Epithelial cell of prostate (primary cell): ENCODE measurements at places on chromosomes 12 and 14.
A peak's percentile ranks its signal among the peaks of the same experiment; 100 is the strongest.

DNA sequence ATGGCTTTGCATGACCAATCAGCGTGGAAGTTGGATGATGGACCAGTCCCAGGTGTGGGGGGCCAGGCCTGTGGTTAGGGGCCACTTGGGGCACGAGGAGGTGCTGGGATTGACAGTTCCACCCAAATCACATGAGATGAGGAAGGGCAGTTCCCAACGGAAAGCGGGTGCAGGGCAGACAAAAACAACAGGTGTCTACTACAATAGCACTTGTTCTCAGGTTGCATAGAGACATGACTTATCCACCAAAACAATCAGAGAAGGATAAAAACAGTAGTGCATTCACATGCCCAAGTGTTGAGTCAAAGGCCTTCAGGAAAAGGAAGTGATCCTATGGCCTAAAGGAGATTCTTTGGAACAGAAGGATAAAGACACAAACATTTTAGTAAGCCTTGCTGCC, 14.6 kb upstream of the EIF2B2 start:
- DNase-seq = peak; percentile 48

DNA sequence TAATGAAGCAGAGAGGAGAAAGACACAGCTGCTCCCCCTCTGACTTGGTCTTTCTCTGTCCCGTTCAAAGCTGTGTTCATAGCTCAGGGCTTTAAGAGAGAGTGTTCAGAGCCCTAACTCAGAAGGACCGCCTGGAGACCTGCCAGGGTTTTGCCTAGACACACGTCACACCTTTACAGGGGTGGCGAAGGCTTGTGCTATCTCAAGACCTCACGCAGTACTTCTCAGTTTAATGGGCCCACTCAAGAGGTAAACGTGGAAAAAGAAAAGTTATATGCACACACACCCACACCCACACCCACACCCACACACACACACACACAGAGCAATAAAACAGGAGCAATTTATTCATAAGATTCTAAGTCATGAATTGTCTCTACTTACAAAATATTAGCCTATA, 374.3 kb downstream of the C12orf75 start:
- DNase-seq = no peak

GRCh38 chr14:33711194-33711593, 239.7 kb downstream of the EGLN3 start:
- DNase-seq = no peak

GRCh38 chr14:88792473-88793258, at the start of gene EML5:
Gene EML5 (minus strand): TSS chr14:88792953. CDS start chr14:88792503, 450 bp downstream.
- peak; percentile 22 for DNase-seq

DNA sequence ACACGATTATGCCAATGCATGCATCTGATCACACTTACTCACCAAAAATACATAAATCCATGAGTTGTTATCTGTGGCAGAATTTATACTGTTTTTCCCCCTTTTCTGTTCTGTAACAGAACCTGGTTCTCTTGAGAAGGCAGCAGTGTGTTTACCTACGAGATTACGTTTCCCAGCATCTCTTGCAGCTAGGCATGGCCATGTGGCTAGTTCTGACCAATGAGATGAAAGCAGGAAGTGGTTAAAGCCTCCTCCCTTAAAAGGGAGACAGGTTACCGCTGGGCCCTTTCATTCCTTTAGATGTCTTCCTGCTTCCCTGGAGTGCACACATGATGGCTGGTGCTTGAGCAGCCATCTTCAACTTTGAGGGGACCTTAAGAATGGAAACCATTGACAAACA, 11.7 kb upstream of the ASPG start:
- no peak for DNase-seq

- no peak for DNase-seq
Observed at GRCh38 chr12:45987340-45987727, 3.0 kb downstream of the SCAF11 start.

DNA sequence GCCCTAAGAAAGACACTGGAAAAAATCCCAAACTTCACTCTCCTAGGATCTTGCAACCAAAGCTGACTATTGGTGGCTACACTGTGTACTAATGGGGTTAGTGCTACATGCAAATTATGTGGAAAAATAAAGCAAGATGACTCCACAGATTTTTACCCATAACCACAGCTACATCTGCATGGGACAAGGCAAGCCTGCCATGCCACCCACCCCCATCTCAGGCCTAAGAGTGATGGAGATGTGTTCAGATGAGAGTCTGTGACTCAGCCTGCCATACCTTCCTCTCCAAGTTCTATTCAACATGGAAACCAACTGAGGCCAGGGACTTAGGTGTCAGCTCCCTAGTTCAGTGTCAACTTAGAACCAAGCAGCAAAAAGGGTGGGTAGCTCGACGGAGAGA, 206.2 kb downstream of the PELI2 start:
- no peak for DNase-seq

DNA sequence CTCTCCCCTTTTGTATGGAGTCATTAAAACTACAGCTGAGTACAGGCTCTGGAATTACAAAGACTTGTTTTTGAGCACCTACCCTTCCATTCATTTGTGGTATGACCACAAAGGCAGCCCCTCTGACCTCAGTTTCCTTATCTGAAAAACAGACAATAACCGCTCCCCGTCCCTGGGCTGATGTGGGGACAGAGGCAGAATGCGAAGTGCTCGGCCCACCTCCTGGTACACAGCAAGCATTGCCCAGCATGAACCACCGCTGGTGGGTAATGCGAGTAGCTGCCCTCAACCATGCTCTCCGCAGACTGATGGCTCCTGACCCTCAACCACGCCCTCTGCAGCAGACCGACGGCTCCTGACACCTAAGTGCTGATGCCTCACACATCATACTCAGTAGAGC, 22.4 kb downstream of the P2RX2 start:
- no peak for DNase-seq

DNA sequence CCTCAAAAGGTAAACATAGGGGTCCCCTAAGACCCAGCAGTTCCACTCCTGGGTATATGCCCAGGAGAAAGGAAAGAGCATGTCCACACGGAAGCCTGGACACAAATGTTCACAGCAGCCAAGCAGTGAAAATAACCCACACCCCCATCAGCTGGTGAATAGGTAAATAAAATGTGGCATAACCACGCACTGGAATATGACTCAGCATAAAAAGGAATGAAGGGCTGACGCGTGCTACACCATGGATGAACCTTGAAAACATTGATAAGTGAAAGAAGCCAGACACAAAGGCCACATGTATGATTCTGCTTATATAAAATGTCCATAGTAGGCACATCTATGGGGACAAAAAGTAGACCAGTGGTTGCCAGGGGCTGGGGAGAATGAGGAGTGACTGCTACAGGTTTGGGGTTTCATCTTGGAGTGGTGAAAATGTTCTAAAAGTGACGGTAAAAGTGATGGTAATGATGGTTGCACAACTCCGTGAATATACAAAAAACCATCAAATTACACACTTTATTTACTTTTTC, 3.8 kb upstream of the SCARB1 start:
- DNase-seq = no peak

DNA sequence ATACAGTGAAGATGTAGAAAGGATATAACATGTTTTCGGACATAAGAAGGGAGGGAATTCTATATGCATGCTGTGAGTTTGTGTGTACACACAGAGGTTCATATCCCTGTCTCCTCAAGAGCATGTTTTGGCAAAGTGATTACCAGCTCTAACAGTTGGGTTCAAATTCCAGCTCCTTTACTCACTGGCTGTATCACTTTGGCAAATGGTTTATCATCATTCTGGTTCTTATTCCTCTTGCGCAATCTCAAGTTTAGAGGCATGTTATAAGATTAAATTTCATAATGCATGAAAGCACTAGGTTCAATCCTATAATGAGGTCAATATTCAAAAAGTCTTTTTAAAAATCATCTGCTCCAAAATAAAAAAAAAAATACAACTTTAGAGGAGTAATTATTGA, 107.7 kb upstream of the LRFN5 start:
- peak; percentile 26 for DNase-seq

GRCh38 chr14:51074701-51075385, 20.1 kb downstream of the TRIM9 start:
- no peak for DNase-seq

DNA sequence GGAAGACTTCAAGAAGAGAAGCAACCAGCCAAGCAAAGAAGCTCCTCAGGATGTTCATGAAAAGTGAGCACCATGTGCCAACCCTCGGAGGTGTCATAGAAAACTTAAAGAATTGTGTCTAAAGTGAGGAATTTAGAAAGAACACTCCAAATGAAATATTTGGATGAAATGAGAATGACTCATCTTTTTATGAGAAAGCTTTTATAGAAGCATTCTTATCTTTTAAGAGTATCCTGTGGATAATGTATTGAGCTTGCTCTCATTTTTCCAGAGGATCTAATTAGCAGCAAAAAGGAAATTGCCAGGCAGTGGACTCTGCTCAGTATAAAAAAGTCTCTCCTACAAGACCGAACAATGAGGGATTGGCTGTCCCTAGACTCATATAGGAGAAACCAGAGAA, 454.9 kb downstream of the LRIG3 start:
- no peak for DNase-seq

DNA sequence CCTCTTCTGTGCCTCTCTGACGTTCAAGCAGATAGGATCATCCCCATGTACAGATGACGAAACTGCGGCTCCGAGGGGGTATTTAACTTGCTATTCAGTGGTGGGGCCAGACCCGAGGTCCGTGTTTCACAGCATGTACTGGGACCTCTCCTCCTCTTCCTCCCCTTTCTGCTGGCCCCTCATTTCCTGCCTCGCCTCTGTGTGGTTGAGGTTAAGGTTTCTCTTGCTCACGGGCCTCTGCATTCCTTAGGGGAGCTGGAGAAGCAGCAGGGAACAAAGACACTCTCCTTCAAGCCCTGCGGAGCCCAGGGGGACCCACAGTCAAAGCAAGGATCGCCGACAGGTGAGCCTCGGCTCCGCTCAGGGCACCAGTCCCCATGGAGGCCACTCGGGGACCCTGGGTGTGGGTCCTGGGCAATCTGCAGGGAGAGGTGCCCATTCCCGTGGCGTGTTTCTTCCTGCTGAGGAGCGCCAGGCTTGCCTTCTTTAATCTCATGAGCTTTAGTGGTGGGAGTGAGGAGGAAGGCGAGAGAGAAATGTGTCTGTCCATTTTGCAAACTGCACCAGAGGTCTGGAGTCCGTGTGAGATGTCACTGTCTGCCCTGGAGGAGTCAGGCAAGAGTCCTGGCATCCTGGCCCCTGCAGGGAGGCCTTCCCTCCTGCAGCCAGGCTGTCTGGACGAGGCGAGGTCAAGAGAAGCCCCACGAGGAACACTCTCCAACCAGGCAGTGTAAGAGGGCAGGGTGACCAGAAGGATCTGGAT, 45.0 kb downstream of the SLC6A12 start:
- DNase-seq = no peak

DNA sequence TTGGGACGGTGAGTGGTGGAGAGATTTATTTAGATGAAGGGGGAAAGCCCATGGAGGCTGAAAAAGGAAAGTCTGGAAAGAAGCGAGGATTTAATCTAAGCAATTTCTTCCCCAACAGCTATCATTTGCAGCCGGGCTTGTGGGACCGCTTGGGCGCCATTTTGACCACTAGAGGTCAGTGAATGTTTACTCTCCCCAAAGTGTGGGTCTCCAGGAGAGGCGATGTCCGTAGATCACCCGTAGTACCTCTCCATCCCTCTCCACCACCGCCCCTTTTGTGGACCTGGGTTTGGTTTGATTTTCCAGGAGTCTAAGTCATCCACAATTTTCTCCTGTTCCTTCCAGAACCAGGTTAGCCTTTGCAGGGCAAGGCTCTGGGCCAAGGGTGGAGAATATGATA, 91.2 kb upstream of the PARP11 start:
- DNase-seq = no peak

DNA sequence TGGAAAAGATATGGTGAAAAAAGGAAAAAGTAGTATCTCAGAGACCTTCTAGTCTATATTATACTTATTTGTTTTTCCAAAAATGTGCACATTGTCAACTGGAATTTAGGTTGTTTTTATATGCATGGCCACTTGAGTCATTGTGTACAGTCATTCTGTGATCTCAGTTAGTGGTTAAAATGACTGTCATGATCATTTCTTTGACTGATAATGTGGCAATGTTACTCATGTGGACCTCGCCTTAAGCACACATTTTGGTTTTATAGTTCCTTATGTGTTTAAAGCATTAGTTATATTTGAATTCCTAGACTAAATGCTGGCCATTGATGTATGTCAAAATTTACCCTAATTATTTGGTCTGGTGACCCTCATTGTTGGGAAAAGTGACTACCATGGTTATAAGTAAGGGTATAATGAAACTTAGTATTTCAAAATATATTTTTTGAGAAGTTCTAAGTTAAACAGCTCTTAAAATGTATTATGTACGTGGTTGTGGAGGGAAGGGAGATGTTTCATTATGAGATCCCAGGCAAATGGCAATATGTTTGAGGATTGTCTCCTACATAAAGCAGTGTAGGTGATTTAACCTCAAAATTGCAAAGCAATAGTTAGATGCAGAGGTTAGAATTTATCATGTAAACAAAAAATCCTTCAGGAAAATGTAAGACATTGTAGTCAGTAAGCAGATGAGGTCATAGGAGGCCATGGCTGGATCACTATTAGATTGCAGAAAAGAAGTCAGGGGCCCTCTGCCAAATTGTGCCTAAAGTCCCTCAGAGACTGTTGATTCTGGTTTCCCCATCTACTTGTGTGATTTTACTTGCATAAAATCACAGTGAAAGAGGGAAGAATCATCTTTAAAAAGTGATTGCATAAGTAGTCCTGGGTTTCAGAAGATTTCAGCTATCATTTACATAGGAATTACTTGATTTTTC, 17.5 kb downstream of the PNMA1 start:
- DNase-seq = peak; percentile 65
